ENCODE measurements at places on chromosomes 7 and 10.

- DNase-seq, result no peak
Measured at GRCh38 chr10:52228556-52228955, 85.5 kb upstream of the DKK1 start.

- no peak for DNase-seq
Measured at GRCh38 chr7:31082447-31082846, 30.3 kb downstream of the ADCYAP1R1 start.

DNA sequence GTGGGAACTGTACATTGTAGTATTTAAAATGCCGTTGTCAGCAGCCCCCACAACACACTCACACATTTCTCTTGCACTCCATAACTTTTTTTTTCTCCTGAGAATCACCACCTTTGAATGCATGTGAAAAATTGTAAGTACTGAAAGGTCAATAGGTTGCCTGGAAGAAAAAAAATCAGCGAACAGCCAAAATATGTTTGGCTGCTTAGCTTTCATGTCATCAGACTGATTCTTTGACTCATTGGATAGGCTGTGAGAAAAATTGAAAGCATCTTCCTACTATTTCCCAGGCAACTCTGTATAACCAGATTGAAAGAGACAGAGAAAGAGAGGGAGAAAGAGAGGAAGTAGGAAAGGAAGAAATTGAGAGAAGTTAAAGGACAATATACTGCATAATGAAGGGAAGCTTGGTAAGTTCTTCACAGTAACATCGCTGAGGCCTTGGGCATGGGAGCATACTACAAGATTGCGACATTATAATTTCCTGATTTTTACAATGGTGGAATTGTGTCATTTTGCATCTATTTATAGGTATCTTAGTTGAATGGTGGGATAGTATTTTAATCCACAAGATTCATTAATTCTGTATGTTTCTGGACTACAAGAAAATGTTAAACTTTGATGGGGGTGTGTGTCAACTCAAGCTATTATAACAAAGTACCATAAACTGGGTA lies 249.3 kb upstream of the KCND2 start:
- DNase-seq, result no peak

- no peak for DNase-seq
Measured at GRCh38 chr10:35056686-35057085, 33.5 kb downstream of the CUL2 start.

GRCh38 chr7:14521183-14521582 lies 381.4 kb downstream of the DGKB start:
- DNase-seq, result no peak

- no peak for DNase-seq
Measured at GRCh38 chr7:17075601-17076255, 193.9 kb upstream of the AGR3 start.

DNA sequence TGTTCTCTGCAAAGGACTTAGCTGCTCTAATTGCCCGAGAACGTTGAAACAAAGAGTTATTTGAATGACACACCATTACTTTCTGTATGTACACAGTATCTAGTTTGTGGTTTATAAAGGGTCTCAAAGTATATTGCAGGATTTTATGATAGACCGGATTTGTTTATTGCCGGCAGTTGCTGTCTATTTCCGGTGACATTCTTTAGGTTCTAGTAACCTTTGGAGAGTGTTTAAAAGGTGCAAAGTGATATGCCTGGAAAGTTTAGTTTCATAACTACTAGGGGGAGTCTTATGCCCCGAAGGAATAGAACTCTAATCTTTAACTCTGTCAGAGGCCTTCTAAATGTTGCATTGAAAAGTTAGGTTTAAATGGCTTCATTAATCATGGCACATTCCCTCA lies 63.8 kb downstream of the PAPSS2 start:
- DNase-seq, result no peak

- DNase-seq, result no peak
Measured at GRCh38 chr10:111634191-111634590, 549.4 kb downstream of the GPAM start.

DNA sequence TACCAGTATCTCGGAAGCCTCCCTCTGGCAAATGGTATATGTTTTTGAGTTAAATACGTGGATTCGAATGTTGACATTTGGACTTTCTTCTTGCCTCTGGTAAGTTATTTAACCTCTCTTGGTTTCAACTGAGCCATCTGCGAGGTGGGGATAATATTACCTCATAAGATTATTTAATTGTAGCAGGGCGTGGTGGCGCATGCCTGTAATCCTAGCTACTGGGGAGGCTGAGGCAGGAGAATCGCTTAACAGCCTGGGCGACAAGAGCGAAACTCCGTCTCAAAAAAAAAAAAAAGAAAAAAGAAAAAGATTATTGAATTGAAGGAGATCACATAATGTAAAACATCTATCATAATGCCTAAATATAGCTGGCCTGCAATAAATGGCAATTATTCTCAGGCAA lies 396 bp upstream of the TAF5 start:
- no peak for DNase-seq

Data from NCI-H2081 (cell line).